ENCODE measurements at places on chromosomes 7 and 10.

DNA sequence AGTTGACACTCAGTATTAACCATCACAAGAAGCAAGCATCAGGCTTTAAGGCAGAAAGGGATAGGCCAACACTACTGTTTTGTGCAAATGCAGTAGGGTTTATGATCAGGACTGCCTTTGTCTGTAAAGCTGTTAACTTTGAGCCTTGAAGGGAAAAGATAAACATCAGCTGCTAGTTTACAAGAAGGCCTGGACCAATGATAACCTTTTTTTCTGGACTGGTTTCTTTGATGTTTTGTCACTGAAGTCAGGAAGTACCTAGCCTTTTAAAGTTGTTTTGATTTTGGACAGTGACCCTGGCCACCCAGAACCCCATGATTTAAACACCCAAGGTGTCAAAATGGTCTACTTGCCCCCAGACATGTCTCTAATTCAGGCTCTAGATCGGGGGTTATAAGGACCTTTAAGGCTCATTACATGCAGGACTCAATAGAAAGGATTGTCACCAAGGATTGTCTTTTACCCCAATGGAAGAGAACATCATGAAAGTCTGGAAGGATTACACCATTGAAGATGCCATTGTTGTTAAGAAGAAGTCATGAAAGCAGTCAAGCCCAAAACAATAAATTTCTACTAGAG is 50.1 kb downstream of the CROT start:
- H3K27ac ChIP-seq, result no peak overlapping the region
- no peak for DNase-seq
- no peak overlapping the region for H3K4me3 ChIP-seq
- no peaks in the 10 kb centered on the region for H3K4me1 ChIP-seq
- no peaks in the 10 kb centered on the region for H3K36me3 ChIP-seq

DNA sequence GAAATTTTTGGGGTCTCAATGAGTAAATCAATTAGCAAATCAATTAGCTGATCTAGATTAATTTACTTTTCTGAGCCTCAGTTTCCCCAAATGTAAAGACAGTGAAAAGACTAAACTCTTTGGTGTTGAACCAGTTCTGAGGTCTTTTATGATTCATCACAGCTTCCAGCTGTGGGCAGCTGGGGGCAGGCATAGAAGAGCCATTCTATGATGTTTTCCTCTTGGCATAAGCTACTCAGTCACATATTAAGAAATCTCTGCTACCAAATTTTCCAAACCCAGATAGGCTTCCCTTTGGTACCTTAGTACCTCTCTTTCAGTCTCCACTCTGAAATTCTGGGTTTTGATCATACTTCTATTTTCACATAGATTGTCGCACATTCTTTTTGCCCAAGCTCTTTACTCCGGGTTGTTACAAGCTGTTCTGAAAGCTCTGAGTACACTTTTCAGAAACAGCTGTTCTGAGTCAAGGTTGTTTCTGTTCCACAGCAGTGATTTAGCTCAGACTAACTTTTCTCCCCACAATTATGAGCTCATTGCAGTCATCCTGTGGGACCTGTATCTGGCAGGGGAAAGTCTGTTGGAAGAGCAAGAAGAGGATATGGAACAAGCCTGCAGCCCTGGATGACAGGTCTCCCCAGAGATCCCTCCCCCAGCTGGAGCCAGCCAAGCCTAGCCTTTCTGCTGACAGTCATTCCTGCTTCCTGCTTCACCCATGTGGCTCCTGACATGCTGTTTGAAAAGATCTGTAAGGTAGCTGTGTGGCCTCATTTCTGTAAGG is 599.6 kb upstream of the GHITM start:
- no peak overlapping the region for H3K4me3 ChIP-seq
- no peak overlapping the region for H3K27ac ChIP-seq
- H3K27me3 ChIP-seq, result no peaks in the 10 kb centered on the region
- no peaks in the 10 kb centered on the region for H3K36me3 ChIP-seq
- H3K4me1 ChIP-seq, result no peaks in the 10 kb centered on the region
- no peak for DNase-seq

DNA sequence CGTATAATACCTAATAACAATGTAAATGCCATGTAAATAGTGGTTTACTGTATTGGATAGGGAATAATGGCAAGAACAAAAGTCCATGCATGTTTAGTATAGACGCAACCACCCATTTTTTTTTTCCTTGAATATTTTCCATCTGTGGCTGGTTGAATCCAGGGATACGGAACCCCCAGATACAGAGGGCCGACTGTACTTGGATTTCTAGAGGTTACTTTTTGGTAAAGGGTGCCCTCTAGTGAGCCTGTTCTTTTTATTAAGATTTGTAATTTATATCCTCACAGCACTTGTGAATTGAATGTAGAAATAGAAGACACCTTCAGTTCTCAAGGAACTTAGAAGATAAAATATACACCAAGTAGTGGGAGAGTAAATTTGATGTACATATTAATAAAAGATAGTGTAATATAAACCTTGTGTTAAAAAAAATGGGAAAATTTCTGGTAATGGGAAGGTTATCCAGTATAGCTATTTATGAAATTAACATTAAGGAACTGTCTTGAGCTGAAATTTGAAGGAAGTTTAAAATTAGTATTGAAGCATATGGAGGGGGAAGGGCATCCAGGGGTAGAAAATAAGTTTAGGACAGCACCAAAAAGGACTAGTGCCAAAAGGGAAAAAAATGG is 32.0 kb downstream of the EXOC6 start:
- H3K27me3 ChIP-seq, result no peaks in the 10 kb centered on the region
- H3K4me3 ChIP-seq, result no peak overlapping the region
- H3K36me3 ChIP-seq, result no peaks in the 10 kb centered on the region
- no peak for DNase-seq

DNA sequence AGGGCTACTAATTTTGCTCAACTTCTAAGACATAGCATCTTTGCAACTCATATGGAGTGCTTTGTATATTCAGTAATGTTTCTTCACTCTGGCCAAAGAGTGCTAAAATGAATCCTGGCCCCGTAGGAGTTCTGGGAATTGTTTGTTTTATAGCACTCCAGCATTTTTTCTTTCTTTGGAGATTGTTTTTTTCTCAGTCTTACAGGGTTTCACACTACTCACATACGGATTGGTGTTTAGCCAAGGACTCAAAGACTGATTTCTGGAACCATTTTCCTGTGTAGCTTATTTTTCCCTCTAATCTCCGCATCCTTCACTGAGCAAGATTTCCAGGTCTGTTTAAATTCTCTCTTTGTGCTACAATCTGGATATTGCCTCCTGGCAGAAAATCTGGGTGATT is 6.4 kb downstream of the TAS2R41 start:
- no peaks in the 10 kb centered on the region for H3K27me3 ChIP-seq
- H3K4me3 ChIP-seq, result no peak overlapping the region
- DNase-seq, result no peak
- H3K4me1 ChIP-seq, result no peaks in the 10 kb centered on the region
- H3K27ac ChIP-seq, result no peak overlapping the region

DNA sequence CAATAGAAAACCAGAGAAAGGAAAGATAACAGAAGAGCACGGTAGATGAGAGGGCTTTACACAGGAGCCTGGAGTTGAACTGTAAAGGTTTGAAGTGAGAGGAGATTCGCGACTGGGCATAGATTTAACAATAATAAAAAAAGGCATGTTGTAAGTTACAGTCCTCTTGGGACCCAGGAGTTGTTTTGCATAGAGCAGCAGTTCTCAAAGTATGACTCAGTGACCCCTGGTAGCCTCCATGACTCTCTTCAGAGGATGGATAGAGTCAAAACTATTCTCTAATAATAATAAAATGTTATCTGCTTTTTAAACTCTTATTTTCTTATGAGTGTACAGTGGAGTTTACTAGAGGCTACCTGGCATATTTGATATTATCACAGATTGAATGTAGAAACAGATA is 262.3 kb downstream of the SORCS3 start:
- no peak overlapping the region for H3K27ac ChIP-seq
- H3K4me1 ChIP-seq, result no peaks in the 10 kb centered on the region
- H3K36me3 ChIP-seq, result no peaks in the 10 kb centered on the region

- no peaks in the 10 kb centered on the region for H3K36me3 ChIP-seq
- H3K4me3 ChIP-seq, result no peak overlapping the region
- DNase-seq, result no peak
Observed at GRCh38 chr7:84204655-84205054, 10.1 kb upstream of the SEMA3A start.

- H3K4me3 ChIP-seq, result no peak overlapping the region
- H3K4me1 ChIP-seq, result no peaks in the 10 kb centered on the region
- no peak for DNase-seq
- H3K27ac ChIP-seq, result no peak overlapping the region
- H3K36me3 ChIP-seq, result no peaks in the 10 kb centered on the region
- no peaks in the 10 kb centered on the region for H3K27me3 ChIP-seq
Observed at GRCh38 chr10:4094751-4095150, 309.7 kb upstream of the KLF6 start.

GRCh38 chr7:74655324-74655723 is 2.2 kb upstream of the GTF2I start:
- peaks cover 10% of the 10 kb centered on the region for H3K4me1 ChIP-seq
- no peak for DNase-seq
- H3K27me3 ChIP-seq, result no peaks in the 10 kb centered on the region
- H3K27ac ChIP-seq, result no peak overlapping the region

GRCh38 chr10:32988604-32989003 is 30.6 kb upstream of the ITGB1 start:
- DNase-seq, result no peak
- no peak overlapping the region for H3K4me3 ChIP-seq
- H3K27ac ChIP-seq, result no peak overlapping the region
- H3K4me1 ChIP-seq, result peaks cover 2% of the 10 kb centered on the region
- no peaks in the 10 kb centered on the region for H3K36me3 ChIP-seq

DNA sequence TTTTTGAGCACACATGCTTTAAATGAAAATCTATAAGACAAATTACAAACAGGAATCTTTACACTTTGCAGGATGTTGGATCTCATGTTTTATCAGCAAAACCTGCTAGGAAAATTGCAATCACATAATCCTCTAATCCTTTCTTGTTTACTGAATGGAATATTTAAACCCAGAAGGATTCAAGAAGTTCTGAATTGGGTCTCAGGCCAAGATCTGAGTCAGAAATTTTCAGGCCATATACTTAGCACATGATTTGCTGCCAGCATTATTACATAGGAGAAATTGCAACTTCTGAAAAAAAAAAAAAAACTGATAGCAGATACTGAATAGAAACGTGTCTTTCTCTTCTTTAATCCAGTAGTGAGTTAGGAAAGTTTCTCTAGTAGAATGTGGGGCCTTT is 1005.3 kb upstream of the POT1 start:
- no peak for DNase-seq
- H3K36me3 ChIP-seq, result no peaks in the 10 kb centered on the region
- H3K27me3 ChIP-seq, result no peaks in the 10 kb centered on the region
- no peak overlapping the region for H3K4me3 ChIP-seq
- H3K27ac ChIP-seq, result no peak overlapping the region

GRCh38 chr7:159068893-159069448 is 75.7 kb downstream of the VIPR2 start:
- no peak for DNase-seq
- no peaks in the 10 kb centered on the region for H3K27me3 ChIP-seq
- H3K36me3 ChIP-seq, result no peaks in the 10 kb centered on the region
- H3K4me1 ChIP-seq, result no peaks in the 10 kb centered on the region

- no peaks in the 10 kb centered on the region for H3K36me3 ChIP-seq
- H3K4me3 ChIP-seq, result no peak overlapping the region
Observed at GRCh38 chr7:156475666-156476065, 164.9 kb upstream of the RNF32 start.

DNA sequence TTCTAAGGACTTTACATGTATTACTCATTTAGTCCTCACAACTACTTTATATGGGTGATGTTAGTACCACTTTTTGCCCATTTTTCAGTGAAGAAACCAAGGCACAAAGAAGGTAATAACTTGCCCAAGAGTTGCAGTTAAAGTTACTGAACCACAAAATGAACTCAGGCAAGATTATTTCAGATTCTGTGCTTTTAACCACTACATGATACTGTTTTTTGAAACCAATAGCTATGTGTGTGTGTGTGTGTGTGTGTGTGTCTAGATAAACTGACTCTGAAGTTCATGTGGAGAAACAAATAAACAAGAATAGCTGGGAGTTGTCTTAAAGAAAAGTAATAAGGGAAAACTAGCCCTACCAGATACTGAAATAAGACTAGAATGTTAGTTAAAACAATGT is 60.8 kb upstream of the OIT3 start:
- no peak overlapping the region for H3K27ac ChIP-seq
- no peak overlapping the region for H3K4me3 ChIP-seq
- no peak for DNase-seq
- H3K4me1 ChIP-seq, result peaks cover 6% of the 10 kb centered on the region

GRCh38 chr7:99079104-99079503 is 64.8 kb downstream of the SMURF1 start:
- DNase-seq, result peak; percentile 61
- no peaks in the 10 kb centered on the region for H3K36me3 ChIP-seq
- H3K4me1 ChIP-seq, result peaks cover 7% of the 10 kb centered on the region
- no peaks in the 10 kb centered on the region for H3K27me3 ChIP-seq
- H3K27ac ChIP-seq, result no peak overlapping the region

DNA sequence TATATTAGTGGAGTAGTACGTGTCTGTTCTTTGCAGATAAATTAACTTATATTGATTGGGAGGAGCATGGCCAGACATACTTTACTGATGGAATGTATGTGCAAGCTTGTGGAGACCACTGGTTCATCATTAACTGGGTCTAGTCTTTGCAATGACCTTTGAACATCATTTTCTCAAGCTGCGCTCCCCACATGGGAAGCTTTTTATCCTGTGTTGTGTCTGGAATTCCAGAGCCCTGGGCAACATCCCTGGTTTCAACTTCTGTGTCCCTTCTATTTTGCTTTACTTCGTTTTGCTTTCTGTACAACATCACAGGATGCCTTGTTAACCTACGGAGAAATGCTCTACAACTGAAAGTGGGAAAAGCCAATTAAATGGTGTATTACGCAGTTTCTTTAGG is 38.3 kb downstream of the MACROH2A2 start:
- no peak overlapping the region for H3K27ac ChIP-seq
- no peak for DNase-seq
- no peaks in the 10 kb centered on the region for H3K36me3 ChIP-seq
- no peaks in the 10 kb centered on the region for H3K4me1 ChIP-seq
- H3K4me3 ChIP-seq, result no peak overlapping the region
- H3K27me3 ChIP-seq, result no peaks in the 10 kb centered on the region

GRCh38 chr7:55573234-55573900 is 1.1 kb upstream of the VOPP1 start:
- H3K4me1 ChIP-seq, result peaks cover 14% of the 10 kb centered on the region
- H3K27me3 ChIP-seq, result no peaks in the 10 kb centered on the region
- no peaks in the 10 kb centered on the region for H3K36me3 ChIP-seq
- H3K4me3 ChIP-seq, result peak overlapping the region; percentile 51

DNA sequence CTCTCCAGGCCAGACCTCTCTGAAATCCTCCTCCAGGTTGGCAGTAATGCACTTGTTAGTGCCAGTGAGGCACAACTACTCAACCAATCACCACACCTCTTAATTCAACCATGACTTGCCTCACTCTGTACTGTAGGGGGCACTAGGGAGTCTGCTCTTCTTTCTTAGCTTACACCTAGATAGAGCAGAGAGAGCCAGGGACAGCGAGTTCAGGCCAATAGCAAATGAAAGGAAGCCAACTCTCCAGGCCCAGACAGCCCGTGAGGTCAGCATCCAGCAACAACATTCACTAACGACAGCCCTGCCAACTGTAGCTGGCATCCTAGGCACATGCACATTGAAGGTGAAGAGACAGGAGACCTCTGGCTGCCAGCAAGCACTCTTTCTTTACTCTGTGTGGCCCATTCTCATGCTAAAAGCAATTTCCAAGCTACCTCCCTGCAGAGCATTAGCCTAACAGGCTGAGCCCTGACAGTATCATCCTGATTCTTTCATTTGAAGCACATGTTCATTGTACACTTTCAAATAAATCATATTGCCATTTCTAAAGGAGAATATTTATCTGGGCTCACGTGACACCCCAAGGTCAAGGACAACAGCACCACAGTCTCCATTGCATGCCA is 136.3 kb downstream of the DPY19L1 start:
- H3K4me1 ChIP-seq, result no peaks in the 10 kb centered on the region
- no peak for DNase-seq
- no peak overlapping the region for H3K4me3 ChIP-seq
- H3K27me3 ChIP-seq, result no peaks in the 10 kb centered on the region
- no peak overlapping the region for H3K27ac ChIP-seq

Data from colonic mucosa (tissue), 4 donors.